Smooth muscle cell of trachea (primary cell): ENCODE measurements at places on chromosomes 1 and 21. TPM values are rescaled to one million over a fixed set of nuclear protein-coding genes. Genes with fewer than 3 reads are reported as not detected.

Gene CD48
- total RNA-seq, result not detected in 2 replicates

Gene GSTM3
- 59.6 and 142 TPM in 2 replicates for total RNA-seq

Gene ARF1
- 297 and 326 TPM in 2 replicates for total RNA-seq

Gene CDC42BPA
- 47.8 and 53.4 TPM in 2 replicates for total RNA-seq

Gene PLEKHN1
- 0.33 and 0.58 TPM in 2 replicates for total RNA-seq

Gene DDR2
- 213 and 271 TPM in 2 replicates for total RNA-seq

Gene AKNAD1
- total RNA-seq, result not detected in 2 replicates

Gene KIF2C
- 2.2 and 52.5 TPM in 2 replicates for total RNA-seq

Gene TTLL10
- total RNA-seq, result not detected in 2 replicates

Gene PIGC
- total RNA-seq, result 12.4 and 20.8 TPM in 2 replicates

Gene GPR157
- total RNA-seq, result 1.9 and 6.8 TPM in 2 replicates

Gene LGR6
- total RNA-seq, result not detected in 2 replicates

Gene CACNA1S
- not detected in 2 replicates for total RNA-seq

Gene CLCNKA
- under 0.01 and 0.17 TPM in 2 replicates for total RNA-seq
